ENCODE measurements at places on chromosomes 12 and 14.

- no peak for DNase-seq
Observed at GRCh38 chr14:73753124-73753886, 39.1 kb upstream of the PNMA1 start.

DNA sequence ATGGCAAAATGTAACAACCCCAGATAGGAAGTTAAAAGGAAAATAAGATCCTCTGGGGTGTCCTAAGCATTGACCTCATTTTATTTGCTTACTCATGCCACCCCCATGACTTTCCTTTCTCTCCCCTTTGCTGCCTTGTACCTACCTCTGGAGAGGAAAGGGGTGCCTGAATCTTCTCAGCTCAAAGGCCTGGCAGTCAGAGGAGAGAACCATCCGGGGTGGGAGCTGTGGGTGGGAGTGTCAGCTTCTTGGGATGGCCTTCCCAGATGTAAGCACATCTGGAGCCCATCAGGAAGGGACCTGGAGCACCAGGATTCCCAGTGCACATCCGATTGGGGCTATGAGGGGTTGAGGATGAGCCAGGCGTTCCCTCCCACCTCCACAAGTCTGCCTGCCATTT is 5.2 kb upstream of the ITGA5 start:
- no peak for DNase-seq

GRCh38 chr12:131194166-131194565 is 240.5 kb downstream of the ADGRD1 start:
- DNase-seq = no peak

DNA sequence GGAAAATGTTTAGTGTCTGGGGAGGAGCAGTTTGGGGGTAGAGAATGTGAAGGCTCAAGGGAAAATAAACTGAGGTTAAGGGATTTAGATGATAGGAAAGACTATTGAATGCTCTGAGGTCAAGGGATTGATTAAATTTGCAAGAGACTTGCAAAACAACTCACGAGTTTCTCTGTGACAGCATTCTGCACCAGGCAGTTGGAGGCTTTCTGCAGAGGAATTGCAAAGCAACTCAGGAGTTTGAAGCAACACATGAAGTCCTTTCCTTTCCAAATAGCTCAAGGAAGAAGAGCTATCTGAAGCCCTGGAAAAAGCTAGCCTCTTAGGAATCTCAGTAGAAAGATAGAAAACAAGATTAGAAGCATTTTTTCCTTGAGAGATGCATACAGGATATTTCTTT is 23.9 kb downstream of the SLC7A8 start:
- DNase-seq = no peak

DNA sequence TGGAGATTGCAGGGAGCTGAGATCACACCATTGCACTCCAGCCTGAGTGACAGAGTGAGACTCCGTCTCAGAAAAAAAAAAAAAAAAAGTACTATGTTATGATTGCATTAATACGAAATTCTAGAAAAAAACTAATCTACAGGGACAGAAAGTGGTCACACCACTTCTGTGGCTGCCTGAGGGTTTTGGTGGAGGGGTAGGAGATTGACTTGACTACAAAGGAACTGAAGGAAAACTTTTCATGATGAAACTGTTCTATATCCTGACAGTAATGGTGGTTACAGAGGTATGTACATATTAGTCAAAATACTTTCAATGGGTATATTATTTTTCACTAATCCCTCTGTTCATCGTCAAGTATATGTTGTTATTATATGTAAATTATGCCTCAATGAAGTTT is 42.1 kb downstream of the FOXN3 start:
- no peak for DNase-seq

DNA sequence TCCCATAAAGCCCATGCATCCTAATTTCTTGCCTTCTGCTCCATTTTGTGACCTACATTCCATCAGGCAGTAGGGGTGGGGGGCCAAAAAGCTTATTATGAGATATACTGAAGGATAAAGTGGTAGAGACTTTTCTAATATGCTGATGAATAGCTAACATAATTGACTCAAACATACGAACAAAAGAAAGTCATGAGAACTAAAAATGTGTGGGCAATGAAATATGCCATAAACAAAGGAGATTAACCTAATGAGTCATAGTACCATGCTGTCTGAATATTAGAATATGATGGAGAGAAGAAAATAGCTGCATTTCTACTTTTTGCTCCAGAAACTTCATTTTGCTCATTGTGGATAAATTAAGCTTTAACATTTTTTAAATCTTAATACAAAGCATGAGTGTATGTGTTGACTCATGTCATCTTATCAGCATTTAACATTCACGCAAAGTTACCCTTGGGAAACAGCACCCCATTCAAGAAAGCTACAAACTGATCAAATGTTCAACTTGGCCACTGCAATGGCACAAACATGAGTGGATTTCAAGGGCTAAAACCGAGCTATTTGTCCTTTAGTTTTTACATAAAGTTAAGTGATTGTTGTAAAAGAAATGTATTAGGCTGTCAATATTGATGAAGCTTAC is 64.0 kb upstream of the DIO2 start:
- no peak for DNase-seq

DNA sequence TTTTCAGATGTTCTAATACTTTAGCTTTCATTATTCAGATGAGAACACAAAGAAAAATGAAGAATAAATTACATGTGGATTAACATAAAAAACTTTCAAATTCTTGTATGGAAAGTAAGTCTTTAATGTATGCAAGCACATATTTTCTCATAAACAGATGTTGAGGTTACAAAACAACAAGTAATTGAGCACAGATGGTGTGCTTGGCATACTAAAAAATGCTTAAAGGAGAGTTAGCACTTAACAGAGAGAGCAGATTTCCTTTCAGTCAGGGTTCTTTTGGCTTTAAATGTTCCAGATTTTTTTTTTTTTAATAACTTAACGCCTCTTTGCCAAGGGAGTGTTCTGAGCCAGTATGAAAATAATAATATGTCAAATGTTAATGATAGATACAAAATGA is 96.0 kb downstream of the RASSF9 start:
- no peak for DNase-seq

- DNase-seq = no peak
Observed at GRCh38 chr12:115752913-115753726, 524.4 kb downstream of the MED13L start.

DNA sequence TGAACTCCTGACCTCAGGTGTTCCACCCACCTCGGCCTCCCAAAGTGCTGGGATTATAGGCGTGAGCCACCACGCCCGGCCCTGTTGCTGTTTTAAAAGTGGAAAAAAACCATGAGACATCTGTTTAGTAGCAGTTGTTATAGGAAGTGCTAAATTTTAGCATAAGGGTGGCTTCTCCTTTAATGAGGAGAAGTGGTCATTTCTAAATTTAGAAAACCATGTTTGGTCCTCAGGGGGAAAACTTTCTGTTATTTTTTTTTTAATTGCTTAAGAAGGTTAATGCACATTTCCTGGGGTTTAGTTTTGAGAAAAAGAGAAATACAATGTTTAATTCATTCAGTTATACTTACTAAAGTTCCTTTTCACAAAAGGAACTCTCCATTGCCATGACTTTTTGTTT is 102.1 kb downstream of the MYRFL start:
- no peak for DNase-seq

GRCh38 chr12:2481951-2482350 is 312.8 kb upstream of the FKBP4 start:
- DNase-seq = no peak

GRCh38 chr14:104161602-104162367 is 23.4 kb downstream of the KIF26A start:
- no peak for DNase-seq

GRCh38 chr12:105278043-105278697 is 42.2 kb upstream of the APPL2 start:
- no peak for DNase-seq

DNA sequence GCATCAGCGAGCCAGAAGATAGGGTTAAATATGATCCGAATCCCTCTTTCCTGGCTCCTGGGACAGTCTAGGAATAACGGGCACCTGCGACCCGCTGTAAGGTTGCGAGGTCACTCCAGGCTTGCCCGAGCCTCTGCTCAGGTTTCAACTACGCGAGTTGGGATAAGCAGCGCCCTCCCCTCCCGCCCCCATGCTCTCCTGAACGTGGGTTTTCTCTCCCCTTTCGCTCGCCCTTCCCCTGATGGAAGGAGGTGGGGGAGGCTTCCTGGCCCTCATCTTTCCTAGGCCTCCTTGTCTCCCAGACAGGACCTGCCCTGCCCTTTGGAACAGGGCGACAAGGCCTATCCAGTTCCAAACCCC is 753 bp upstream of the ATP5MC2 start:
- DNase-seq = no peak

- DNase-seq = no peak
Observed at GRCh38 chr12:27688671-27689070, 7.6 kb upstream of the REP15 start.

DNA sequence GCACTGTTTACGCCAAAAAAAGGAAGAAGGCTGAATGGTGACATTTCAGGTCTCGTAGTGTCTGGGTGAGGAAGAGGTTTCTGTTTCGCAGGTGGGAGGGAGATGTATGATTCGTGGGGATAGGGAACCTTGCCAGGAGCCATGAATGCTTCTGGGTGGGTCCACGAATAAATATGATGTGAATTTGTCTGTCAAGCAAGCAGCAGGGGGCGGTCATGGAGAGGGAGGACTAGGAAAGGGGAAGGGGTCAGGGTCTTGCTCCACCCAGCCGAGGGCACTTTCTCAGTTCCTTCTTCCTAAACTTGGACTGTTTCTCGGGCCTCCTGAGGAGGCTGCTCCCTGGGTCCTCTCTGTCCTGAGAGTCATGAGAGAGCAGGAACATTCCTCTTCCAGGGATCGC is 72.5 kb downstream of the LGMN start:
- no peak for DNase-seq

- no peak for DNase-seq
Observed at GRCh38 chr14:97057238-97058073, 260.3 kb downstream of the VRK1 start.

DNA sequence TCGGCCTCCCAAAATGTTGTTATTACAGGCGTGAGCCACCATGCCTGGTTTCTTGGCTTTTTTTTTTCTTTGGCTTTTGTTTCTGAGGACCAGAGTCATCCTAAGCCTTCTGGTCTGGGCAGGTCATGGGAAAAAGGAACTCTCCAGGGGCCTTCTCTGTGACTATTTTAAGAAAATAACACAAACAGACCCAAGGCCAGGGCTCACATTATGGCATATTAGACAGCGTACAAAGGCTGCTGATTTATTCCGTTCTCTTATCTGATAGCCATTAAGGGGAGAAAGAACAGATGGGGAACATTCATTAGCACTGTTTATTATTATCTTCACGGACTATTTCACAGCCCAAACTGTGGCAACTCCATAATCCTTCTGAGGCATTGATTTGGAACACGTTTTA is 28.8 kb upstream of the MANSC4 start:
- DNase-seq = no peak

DNA sequence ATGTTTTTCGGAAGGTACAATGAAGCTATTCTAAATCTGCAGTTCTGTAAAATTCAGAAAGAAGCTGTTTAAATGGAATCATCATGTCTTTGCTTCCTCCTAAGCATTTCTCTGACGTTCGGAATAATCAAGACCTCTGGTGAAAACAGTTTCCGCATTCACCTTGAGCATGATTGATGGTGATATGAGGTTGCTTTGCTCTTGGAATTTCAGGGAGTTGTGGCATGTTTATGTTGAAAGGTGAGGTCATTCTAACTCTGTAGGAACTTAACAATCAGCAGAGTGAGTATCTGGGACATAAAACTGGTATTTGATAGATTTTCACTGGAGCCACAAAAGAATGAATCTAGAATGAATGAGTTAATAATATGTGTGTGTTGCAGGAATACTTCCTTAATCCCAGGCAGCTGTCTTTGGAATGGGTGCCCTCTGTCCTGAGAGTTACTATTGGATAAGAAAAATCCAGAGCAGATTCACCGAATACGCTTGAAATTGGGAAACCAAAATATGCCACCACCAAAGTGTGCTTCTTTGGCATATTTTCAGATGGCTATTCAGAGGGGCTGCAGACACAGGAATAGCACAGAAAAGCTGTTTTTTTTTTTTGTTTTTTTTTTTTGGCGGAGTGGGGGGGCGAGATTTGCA is 599.1 kb downstream of the CCER1 start:
- DNase-seq = no peak

DNA sequence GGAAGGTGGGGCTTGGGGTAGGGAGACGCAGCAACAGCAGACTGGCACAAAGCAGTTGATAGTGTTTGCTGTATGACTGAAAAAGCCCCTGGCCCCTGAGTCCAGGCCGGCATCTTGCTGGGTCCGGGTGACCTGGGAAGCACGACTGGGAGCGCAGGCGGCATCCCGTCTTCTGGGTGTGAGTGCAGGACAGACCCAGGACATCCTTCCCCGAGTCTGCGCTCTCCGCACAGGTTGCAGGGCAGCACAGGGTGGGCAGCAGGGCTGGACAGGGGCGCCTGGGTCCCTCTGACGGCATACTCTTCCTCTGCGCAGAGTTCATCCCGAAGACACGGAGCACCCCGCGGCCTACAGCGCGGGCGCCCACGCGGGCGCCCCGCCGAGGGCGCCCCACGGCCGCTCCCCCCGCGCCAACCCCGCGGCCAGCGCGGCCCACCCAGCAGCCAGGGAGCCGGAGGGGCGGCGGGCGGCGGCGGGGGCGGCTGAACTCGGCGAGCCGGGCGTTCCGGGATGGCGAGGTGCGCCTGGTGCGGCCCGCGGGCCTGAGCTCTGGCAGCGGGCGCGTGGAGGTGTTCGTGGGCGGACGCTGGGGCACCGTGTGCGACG is 9.2 kb upstream of the CYP46A1 start:
- DNase-seq = no peak

- DNase-seq = no peak
Observed at GRCh38 chr14:23187925-23188324, 4.5 kb upstream of the SLC7A8 start.

DNA sequence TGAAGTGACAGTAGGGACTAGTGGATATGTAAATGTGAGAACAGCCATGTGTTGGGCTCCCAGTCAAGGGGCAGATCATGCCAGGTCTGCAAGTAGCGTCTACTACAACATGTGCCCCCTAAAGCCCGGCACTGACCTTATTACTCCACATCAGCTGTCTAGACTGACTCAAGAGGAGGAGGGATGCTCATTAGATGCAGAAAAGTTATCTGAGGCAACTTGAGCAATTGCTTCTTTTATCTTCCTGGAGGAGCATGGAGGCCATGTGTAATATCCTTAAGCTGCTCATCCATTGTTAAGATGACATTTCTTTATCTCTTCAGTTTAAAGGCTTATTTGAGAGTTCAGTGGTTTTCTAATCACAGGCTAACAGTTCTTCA is 404.7 kb upstream of the FLRT2 start:
- no peak for DNase-seq

DNA sequence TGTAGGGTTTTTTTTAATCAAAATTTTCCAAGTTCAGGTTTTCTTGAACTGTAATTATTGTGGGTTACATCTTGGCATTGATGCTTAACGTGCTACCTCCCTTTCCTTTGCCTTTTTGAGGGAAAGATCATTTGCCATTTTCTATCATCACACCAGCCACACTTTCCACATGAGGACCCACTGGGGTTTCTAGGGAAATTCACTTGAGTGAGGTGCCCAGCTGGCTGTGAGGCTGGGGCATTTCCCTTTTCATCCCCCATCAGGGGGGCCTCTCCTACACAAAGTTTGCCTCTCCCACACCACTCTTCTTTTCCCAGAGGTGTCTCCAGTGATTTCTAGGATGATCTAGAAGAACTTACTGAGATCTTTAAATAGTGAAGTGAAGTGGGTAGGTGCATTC is 335.7 kb downstream of the BMP4 start:
- DNase-seq = no peak

All from stimulated activated CD4-positive, alpha-beta T cell treated with anti-CD3 and anti-CD28 coated beads, Interleukin-15, amount 100 ng/mL, for 1 hour (primary cell).